ENCODE measurements at places on chromosomes 2 and 18.

GRCh38 chr2:112957511-112957910 is 20.3 kb upstream of the IL36G start:
- DNase-seq = no peak

DNA sequence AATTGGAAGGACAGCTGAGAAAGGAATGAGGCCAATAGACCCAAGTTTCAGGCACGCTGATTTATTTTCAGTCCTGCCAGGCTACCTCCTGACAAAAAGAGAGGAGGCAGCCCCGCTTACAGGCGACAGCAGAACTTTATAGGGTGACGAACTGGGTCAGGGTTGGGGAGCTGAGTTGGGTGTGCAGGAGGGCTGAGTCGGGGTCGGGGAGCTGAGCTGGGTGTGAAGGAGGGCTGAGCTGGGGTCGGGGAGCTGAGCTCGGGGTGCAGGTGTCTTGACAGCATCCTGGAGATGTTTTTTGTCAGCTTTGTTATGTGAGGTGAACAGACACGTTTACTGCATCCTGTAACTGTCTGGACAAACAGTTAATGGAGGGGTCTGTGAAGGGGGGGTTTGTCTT is 342.2 kb downstream of the ADCYAP1 start:
- no peak for DNase-seq

- DNase-seq = no peak
These were observed 15.3 kb upstream of the UGT1A9 start for GRCh38 chr2:233656443-233656842.

DNA sequence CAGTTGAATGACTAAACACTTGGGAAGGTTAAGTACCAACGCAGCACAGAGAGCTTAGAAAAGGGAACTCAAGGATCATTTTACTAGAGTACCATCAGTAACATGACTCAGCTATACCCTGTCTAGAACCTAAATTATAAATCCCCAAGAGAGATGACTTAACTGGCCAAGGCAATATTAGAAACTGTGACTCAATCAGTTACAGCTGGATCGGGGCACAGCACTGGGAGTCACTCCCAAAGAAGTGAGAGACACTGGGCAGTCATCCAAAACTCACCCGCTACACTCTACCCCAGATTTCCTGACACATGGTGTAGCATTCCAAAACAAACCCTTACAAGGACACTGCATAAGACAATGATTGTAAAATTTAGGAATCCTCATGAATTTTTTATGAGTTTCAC is 17.7 kb downstream of the IWS1 start:
- DNase-seq = no peak

DNA sequence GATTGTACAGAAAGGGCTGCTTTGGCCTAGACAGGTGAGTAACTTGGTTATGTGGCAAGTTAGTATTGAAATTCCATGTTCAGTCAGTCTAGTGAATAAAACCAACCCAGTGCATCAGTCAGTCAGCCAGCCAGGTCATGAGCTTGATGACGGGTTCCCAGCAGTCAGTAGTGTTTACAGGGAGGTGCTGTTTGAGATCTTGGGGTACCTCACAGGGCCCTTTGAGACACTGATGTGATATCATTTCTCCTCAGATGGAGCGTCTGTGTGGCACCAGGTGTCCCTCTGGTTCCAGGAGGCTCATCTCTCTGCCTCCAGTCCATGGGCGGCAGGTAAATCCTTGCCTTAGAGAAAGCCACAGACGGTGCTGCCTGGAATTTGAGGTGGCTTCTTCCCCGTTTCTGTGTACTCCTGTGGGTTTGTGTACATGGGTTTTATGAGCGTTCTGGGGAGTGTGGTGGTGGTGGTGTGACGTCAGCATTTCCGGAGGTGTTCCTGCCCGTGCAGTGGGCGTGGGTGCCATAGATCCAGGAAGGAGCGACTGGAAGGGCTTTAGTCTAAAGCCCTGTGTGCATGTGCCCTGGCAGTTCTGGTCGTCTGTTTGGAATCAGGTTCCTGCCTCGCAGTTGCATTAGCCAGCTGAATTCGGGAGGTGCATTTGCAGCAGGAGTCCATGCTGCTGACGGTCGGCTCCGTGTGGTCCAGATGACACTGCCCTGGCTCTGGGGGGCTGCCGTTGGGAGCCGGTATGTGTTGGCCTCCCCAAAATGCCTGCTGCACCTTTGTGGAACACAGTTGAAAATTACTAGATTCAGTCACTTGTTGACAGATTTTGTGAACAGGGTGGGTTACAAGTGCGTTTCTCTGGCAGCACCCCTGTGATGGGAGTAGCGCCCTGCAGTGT is 2.1 kb downstream of the CTDP1 start:
- peak; percentile 34 for DNase-seq

DNA sequence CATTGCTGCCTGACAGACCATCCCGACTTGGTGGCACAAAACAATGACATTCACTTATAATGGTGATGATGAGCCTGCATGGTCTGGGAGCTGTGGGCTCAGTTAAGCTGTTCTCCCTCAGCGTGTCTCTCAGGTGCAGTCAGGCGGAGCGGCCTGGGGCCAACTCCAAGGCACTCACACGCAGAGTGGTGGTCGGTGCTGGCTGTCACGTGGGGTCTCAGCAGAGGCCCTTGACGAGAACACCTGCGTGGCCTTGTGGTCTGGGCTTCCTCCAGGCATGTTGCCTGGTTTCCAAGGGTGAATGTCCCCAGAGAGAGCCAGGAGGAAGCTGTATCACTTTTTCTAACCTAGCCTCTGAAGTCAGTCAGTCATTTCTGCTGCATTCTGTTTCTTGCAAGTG is 29.8 kb downstream of the ARMC9 start:
- no peak for DNase-seq

- DNase-seq = no peak
These were observed 3.4 kb downstream of the ZEB2 start for GRCh38 chr2:144516411-144516980.

DNA sequence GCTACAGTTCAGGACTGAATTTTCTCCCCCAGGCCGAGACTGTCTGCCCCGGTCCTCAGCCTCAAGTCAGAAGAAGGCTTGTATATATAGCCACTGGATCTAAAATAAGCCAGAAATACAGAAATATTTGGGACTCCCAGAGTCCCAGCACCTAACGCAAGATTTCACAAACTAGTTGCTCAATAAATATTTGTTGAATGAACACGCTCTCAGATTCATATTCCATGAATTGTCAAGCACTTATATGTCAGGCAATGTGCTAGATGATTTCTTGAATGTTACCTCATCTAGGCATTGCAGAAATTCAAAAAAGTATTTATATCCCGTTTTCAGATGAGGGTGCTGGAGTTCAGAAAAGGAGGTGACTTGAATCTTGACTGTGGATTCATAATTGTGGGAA is 163.7 kb upstream of the KLHL29 start:
- DNase-seq = no peak

- DNase-seq = no peak
These were observed 22.2 kb upstream of the ASNSD1 start for GRCh38 chr2:189639007-189639609.

GRCh38 chr2:46311651-46312223 is 14.5 kb downstream of the EPAS1 start:
- DNase-seq = no peak

GRCh38 chr2:237760506-237761502 is 37.8 kb upstream of the RBM44 start:
- DNase-seq = no peak

DNA sequence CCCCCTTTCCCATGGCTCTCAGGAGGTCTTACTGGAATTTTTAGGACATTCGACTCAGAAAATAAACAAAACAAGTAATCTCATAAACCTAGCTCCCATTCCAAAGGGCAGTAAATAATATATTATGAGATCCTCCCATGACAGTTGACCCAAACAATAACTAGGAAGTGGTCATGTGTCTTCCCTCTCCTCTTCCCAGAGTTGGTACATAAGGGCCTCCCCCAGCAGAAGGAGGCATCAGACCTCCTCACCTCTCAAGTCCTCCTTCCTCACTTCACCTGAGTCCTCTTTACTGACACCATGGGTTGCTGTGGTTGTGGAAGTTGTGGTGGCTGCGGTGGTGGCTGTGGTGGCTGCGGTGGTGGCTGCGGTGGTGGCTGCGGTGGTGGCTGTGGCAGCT is at the start of gene SCYGR7:
SCYGR7 (plus strand) TSS at position 301 of the 400 bp plus-strand sequence; CDS start at position 301, 0 bp downstream.
- DNase-seq = no peak

GRCh38 chr2:113012436-113013335 is 7.4 kb downstream of the IL36A start:
- no peak for DNase-seq

DNA sequence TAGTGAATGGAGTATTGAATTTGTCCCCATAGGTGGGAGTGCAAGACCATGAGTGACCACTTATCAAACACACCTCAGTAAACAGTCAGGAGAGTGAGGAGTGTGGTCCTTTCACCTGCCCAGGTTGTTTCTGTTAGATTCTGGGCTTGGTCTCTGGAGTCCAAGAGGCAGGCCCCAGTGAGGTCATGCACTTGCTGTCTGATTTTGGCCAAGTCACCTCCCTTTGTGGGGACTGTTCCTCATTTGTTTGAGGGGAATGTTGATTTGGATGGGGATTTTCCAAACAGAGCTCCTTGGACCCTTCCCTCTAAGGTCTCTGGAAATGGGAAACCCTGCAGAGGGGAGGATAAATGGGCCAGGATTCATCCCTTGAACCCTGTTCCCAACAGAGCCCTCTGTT is 7.3 kb downstream of the IL1RN start:
- no peak for DNase-seq

- DNase-seq = no peak
These were observed 83.5 kb downstream of the MYL12B start for GRCh38 chr18:3345452-3345851.

- no peak for DNase-seq
These were observed 24.0 kb downstream of the RAX start for GRCh38 chr18:59249199-59249774.

Data from activated naive CD4-positive, alpha-beta T cell (primary cell).